ENCODE measurements at places on chromosomes 13 and 19.

GRCh38 chr13:113153810-113154748, 4.4 kb upstream of the PROZ start:
- DNase-seq = peak; percentile 67

GRCh38 chr13:90868321-90868920, 479.1 kb upstream of the MIR17HG start:
- peak; percentile 7 for DNase-seq

- DNase-seq = no peak
These were observed 169.8 kb downstream of the SUCLA2 start for GRCh38 chr13:47831265-47831664.

GRCh38 chr13:98415326-98416070, 161.4 kb downstream of the STK24 start:
- DNase-seq = no peak

DNA sequence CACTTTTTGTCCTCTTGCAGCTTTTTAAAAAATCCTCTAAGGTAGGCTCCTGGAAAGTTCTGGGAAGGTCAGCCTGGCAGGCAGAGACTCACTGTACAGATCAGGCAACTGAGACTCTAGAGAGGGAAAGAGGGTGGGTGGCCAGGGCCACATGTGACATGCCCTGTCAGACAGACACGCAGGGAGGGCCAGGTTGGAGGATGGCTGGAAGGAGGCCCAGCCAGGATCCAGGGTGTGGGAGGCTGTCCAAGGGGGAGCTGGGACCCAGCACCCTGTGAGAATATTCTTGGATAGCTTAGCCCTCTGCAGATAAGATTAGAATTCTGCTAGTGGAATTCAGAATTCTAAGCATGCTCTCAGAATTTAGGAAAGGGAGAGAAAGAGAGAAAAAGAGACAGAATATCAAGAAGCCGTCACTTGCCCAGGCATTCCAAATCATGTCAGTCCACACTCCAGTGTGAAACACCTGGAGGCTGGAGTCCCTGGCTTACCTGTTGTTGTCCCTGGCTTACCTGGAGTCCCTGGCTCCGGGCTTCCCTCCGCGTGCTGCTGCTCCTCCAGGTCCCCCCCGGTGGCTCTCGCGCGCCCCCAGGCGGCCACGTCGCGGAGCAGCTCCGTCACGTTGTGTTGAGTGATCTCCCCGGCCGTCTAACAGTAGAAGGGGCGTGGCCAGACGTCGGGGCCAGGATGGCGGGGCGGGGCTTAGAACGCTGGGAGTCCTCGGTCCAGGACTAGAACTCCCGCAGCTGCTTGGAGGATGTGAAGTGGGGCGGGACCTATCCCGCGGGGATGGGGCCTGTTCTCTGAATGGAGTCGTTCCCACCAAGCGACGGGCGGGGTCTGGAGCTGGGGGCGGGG, 2.8 kb upstream of the TNNI3 start:
- peak; percentile 80 for DNase-seq

Measured in RPMI7951 (cell line).